ENCODE measurements at places on chromosomes 7 and 10.

GRCh38 chr7:68729371-68729770 lies 868.9 kb upstream of the AUTS2 start:
- no peak for DNase-seq

DNA sequence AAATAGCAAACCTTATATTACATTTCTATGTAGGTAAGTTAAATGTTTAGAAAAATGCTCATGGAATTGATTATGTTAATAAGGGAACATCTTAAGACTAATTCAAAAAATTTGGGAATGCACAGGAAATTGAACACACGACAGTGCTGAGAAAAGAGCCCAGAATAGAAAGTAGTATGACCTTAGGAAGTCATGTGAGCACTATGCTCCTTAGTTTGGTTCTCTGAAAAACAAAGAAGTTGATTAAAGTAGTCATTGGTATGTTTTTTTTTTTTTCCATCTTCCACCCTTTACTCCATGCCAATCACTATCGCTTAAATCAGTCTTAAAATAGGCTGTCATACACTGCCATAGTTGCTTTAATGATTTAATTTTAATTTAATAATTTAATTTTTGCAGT lies 242.9 kb downstream of the ANKRD7 start:
- no peak for DNase-seq

DNA sequence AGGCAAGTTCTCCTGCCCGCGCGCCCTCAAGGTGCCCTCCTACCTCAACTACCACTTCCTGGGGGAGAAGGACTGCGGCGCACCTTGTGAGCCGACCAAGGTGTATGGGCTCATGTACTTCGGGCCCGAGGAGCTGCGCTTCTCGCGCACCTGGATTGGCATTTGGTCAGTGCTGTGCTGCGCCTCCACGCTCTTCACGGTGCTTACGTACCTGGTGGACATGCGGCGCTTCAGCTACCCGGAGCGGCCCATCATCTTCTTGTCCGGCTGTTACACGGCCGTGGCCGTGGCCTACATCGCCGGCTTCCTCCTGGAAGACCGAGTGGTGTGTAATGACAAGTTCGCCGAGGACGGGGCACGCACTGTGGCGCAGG lies 1.4 kb downstream of the FZD1 start:
- DNase-seq = no peak

- no peak for DNase-seq
These were observed 127.8 kb downstream of the MGMT start for GRCh38 chr10:129594811-129595210.

DNA sequence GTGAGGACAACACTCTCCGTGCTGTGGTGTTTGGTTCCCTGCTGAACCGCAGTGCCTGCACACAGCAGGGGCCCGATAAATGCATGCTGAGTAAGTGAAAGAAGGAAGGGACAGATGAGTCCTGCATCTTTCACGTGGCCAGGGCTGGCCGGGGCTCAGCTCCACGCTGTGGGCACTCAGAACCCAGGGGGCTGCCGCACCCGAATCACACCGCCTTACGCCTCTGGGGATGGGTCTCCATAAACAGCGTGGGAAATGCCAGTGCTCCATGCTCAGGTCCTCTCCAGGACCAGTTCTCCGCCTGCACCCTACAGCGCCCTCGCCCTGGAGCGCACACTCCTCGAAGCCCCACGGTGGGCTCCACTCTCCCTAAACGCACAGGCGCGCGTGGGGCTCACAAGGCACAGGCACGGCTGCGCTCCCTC lies 38.1 kb downstream of the RASGEF1A start:
- DNase-seq = no peak

DNA sequence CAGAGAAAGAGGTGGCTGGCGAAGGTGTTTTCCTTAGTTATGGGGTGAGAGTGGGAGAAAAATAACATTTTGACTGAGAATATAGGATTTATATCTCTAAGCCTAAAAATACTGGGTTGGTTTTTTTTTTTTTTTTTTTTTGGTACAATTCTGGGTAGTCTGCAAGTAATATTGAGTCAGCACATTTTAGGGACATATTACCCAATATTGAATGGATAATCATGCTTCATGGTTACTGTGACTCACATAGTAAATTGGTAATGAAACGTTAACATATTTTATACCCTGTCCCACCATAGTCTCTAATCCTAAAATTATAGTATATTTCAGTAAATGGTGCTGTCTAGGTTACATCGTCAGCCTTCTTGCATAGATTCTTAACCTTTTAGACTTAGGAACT lies 91.4 kb downstream of the TPST1 start:
- no peak for DNase-seq

DNA sequence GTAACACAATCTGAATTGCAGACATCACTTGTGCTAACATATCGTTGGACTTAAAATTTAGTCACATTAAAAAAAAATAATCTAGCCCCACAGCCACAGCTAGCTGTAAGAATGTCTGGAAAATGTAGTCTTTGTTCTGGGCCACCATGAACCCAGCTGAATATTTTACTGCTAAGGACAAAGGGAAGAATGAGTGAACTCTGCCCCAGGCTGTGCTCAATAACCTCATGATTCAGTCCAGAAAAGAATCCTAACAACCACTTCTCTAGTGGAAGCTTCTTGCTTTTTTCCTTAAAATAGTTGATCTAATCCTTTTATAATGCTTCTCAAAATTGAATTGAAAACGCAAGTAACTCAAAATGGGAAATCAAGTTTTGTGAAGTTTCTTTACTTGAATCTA lies 25.6 kb upstream of the SOSTDC1 start:
- no peak for DNase-seq

- no peak for DNase-seq
These were observed 144.4 kb downstream of the TES start for GRCh38 chr7:116354546-116355423.

DNA sequence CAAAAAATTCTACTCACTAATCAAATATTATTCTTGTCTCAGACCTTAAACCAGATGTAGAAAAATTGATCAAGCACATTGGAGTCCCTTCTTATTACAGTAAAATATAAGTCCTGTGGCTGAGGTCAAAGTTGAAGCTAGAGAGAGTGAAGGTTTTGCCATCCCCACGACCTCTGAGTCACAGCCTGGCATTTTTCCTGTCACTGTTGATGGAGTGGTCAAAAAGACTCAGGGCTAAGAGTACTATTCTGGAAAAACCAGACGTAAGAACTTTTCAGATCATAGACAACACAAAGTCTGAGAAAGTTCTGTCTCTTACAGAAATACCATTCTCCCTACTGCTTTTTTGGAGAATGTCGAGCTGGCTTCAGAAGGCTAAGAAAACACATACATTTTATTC lies 323.7 kb upstream of the ANKRD30A start:
- DNase-seq = no peak

- peak; percentile 61 for DNase-seq
These were observed 15.6 kb downstream of the PDAP1 start for GRCh38 chr7:99392659-99393354.

- DNase-seq = no peak
These were observed 91.6 kb downstream of the GLCCI1 start for GRCh38 chr7:8060241-8060640.

DNA sequence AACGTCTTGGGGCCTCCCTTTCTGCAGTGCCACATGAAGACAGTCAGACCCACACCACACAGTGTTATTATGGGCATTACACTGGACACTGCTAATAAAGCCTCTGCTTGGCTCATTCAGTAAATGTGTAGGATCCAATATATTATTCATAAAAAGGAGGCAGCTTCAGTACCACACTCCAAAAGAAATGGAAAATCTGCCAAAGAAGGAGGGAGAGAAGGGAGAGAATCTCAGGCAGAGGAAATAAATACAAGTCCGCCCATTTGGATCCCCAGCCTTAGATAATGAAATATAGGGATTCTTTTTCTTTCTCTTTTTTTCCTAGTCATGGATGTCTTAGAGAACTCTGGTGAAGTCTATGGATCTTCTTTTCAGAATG lies 162.2 kb downstream of the ELMO1 start:
- no peak for DNase-seq

DNA sequence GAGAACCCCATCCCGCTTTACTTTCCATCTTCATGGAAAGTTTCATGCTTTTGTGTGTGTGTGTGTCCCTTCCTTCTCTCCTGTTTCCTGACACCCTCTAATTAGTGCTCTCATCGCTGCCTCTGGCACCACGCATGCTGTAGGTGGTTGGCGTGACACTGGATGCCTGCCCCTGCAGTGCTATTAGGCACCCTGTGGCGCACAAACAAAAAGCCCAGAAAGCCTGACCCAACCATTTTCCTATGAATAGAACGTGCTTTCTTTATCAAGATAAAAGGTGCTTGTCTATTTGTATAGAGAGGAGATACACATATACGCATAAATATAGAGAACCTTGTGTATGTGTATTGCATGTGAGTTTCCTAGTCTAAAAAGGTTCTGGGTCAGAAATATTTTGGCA lies 120.8 kb upstream of the CDCA7L start:
- DNase-seq = no peak

GRCh38 chr10:121405096-121405495 lies 193.1 kb downstream of the FGFR2 start:
- no peak for DNase-seq

GRCh38 chr7:78476851-78477405 lies 678.4 kb downstream of the PHTF2 start:
- no peak for DNase-seq

- no peak for DNase-seq
These were observed 84.3 kb downstream of the ARHGAP22 start for GRCh38 chr10:48520594-48520993.

DNA sequence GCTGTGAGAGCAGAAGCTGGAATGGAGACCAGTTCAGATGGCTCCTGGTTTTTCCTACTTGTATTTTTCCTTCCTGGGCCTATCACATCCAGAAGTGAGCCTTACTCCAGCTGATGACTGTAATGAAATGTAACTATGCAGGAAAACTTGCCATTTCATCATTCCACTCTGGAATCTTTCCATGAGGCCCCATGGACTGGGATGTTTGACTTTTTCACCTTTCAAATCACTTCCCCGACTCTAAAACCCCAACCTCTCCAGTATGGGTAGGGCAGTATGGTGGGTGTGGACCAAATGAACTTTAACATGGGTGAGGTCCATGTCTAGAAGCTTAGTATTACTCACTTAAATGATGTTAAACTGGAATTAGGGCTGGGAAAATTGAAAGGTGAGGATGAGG lies 40.3 kb upstream of the DLD start:
- no peak for DNase-seq

GRCh38 chr10:47165711-47166404 lies 134.1 kb upstream of the GDF10 start:
- DNase-seq = no peak

DNA sequence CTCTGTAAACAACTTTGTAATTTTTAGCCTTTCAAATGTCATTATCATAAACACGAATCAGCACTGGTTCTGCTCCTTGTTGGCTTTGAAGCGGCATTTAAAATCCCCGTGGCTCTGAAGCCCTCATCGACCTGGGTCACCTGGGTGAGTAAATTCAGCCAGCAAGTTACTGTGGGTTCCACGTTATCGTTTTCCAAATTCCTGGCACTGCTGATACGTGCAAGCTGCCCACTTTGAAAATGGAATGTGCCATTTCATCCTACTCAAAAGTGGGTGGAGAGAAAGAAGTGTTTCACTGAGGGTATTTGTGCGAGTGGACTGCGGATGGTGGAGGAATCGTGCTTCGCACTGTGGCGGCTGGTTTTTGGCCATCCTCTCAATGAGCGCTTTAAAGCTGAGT lies 281.7 kb downstream of the KLF6 start:
- no peak for DNase-seq

DNA sequence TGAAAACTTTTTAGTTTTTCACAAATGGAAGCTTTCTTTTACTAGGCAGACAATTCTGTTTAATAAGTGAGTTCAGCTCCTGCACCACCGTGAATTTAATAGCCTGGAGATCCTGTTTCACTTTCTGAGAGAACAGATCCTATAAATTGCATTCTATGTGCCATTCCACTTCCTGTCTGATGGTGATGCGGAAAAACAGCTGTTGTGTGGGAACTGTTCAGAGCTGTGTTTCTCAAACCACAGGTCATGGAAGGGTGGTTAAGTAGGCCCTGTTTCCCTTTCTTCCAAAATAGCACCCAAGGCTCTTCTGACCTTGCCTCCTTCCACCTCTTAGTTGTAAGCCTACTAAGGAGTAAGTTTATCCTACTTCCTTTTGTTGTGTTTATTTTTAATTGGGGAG lies 97.2 kb upstream of the DKK1 start:
- DNase-seq = peak; percentile 42

- peak; percentile 22 for DNase-seq
These were observed 1.4 kb downstream of the KBTBD2 start for GRCh38 chr7:32890010-32890792.

GRCh38 chr10:26318672-26319071 lies 102.1 kb downstream of the GAD2 start:
- no peak for DNase-seq

DNA sequence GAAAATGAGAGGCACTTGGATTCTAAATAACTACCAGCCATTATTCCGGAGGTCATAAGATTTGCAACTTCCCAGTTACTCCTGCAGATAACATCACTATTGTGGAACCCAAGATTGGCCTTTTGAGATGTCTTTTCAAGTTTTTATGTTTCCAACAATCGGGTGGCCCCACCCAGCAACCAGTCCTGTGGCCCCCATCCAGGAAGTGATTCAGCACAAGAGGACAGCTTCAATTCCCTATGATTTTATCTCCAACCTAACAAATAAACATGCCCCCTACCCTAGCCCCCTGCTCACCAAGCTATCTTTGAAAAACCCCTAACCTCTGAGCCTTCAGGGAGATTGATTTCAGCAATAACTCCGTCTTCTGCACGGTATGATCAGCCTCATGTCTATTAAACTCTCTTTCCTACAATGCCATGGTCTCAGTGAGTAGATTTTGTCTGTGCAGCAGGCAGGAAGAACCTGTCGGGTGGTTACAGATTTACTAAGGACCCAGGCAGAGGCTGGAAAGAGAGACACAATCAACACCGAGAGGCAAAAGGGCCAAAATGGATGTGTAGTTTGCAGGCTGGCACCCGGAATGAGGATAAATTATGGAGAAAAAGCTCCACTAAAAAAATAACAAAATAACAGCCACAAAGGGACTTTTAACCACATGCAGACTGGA lies 83.9 kb upstream of the UNC5B start:
- DNase-seq = no peak

- DNase-seq = no peak
These were observed 42.2 kb upstream of the CAMK2B start for GRCh38 chr7:44367475-44368043.

GRCh38 chr7:135190703-135191102 lies 20.2 kb upstream of the CYREN start:
- no peak for DNase-seq

DNA sequence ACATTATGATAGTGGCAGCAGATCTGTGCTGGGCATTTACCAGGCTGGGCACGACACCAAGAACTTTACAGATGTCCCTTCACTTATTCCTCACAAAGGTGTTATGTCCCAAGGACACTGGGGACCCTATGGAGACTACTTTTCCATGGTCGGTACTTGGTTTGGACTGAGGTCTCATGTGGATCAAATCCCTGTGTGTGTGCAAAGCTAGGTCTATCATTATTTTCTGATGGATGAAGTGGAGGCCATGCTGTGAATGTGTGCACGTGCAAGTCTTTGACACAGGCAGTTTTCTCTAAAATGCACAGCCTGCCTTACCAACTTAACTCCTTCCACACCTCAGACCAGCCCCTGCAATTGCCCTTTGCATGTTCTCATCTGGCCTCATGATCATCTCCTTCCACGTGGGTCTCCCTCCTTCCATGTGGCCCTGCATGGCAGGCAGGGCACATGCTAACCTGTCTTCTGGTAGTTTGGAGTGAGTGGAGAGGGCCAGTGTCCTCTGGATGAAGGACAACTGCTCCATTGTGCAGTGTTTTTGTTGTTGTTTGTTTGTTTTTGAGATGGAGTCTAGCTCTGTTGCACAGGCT lies 16.0 kb upstream of the ZNF273 start:
- no peak for DNase-seq

GRCh38 chr7:66170309-66171231 lies 34.6 kb upstream of the TPST1 start:
- DNase-seq = no peak
